ENCODE measurements at places on chromosomes 12 and 14.

GRCh38 chr14:61803755-61804154 lies 41.5 kb downstream of the SNAPC1 start:
- no peak for DNase-seq

- DNase-seq: no peak
Measured at GRCh38 chr14:38387821-38388220, 131.9 kb upstream of the CLEC14A start.

- no peak for DNase-seq
Measured at GRCh38 chr12:99558109-99558508, 89.4 kb upstream of the GARIN6 start.

- no peak for DNase-seq
Measured at GRCh38 chr12:92400006-92400405, 254.4 kb upstream of the BTG1 start.

- DNase-seq: no peak
Measured at GRCh38 chr12:4719821-4720636, at the start of gene GALNT8. Gene GALNT8 (plus strand): TSS chr12:4720400. CDS start chr12:4720678, 278 bp downstream.

DNA sequence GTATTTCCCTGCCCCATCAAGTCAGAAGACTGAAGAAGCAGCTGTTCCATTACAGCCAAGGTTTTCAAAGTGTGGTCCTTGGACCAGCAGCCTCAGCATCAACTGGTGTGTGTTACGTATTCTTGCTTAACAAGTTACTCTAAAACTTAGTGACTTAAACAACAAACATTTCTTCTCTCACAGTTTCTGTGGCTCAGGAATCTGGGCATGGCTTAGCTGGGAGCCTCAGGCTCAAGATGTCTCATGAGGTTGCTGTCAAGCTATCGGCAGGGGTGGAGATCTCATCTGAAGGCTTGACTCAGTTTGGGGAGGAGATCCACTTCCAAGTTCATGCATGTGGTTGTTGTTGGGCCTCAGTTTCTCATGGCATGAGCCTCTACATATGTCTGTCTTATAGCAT lies 174.5 kb downstream of the KTN1 start:
- no peak for DNase-seq

GRCh38 chr12:51390891-51391282 lies 319 bp downstream of the GALNT6 start:
- DNase-seq: no peak

DNA sequence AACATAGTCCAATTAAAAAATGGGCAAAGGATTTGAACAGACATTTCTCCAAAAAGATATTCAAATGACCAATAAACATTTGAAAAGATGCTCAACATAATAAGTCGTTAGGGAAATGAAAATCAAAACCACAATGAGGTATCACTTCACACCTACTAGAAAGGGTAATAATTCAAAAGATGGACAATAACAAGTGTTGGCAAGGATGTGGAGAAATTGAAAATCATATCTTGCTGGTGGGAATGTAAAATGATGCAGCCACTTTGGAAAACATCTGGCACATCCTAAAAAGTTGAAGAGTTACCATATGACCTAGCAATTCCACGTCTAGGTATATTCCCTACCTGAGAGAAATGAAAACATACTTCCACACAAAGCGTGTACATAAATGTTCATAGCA lies 1.9 kb downstream of the COX16 start:
- DNase-seq: no peak

DNA sequence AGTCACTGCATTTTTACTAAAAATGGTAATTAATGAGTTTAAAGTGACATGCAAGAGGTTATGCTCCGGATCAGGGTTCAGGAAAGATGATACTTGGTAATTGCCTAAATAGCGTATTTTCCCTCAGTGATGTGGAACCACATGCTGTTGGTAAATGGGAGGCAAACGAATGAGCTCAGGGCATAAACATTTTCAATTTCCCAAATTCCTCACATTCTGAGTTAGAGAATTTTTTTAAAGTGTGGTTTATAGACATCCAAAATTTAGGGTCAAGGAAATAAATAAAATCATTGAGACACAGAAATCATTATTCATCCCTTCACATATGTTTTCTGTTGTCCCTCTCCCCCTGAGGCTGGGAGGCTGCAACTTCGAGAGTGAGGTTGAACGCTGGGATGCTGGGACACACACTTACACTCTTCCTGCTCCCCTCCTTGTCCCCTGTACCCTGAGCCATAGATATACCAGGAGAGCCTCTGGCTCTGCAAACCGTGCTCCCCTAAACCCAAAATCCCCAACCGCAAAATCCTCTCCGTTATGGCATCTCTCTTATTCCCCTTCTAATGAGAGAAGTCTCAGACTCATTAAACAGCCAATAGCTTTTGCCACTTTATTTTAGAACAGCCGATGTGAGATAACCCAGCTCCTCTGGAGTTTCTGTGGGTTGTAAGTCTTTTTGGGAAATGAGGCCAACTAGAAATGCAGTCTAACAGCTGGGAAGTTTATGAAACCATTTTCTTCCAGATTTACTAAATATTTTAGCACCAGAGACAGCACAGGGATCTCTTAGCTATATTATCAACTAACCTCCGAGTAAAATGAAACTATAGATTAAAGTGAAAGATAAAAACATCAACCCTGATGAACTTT lies 21.4 kb upstream of the ADGRD1 start:
- DNase-seq: no peak

GRCh38 chr12:82182601-82183190 lies 175.5 kb downstream of the CCDC59 start:
- DNase-seq: no peak

DNA sequence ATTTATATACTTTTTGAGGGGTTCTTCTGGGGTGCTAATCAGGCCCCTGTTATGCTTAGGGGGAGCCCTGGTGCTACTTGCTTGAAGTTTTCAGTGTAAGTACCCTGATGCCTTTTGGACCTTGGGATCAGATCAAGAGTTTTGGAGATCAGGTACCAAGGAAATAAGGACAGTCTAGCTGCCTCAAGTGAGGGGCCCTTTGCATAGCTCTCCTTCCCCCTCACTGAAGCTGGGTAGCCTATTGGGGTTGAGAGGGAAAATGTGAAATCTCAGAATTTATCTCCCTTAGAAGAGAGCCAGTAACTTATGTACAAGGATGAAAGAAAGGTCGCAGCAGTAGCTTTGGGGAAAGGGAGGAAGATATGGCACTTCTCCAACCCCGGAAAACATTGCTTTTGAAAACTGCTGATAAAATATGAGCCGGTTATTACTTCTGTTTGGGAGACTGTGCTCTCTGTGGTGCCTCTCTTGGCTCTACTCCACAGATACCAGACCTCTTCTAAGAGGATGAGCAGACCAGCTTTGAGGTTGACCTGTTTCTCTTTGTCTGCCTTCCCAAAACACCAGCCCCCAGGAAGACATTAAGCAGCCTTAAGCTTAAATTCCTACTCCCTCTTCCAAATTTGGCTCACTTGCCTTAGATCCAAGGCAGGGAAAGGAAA lies 8.8 kb upstream of the AMHR2 start:
- DNase-seq: no peak

All from AG08396 (cell line).